PC-3 (cell line): ENCODE measurements at places on chromosomes 7 and 10. TPM values are rescaled to one million over a fixed set of nuclear protein-coding genes. Genes with fewer than 3 reads are reported as not detected.

The DKK1 gene
- 1,187 and 1,592 TPM in 2 replicates for total RNA-seq

The GDF2 gene
- total RNA-seq: not detected in 2 replicates

The ANKRD30A gene
- total RNA-seq: 0.12 and 0.15 TPM in 2 replicates

The CNPY1 gene
- total RNA-seq: not detected in 2 replicates

The ZFAND2A gene
- 11.7 and 28.4 TPM in 2 replicates for total RNA-seq

The SHTN1 gene
- 9.0 and 13.0 TPM in 2 replicates for total RNA-seq

The METTL2B gene
- total RNA-seq: 33.8 and 37.1 TPM in 2 replicates

The INHBA gene
- total RNA-seq: 55.3 and 70.1 TPM in 2 replicates

The PNLIPRP2 gene
- not detected in 2 replicates for total RNA-seq

The ARHGEF35 gene
- 10.8 TPM in 2 replicates for total RNA-seq

The CXCL12 gene
- 0.12 and 0.47 TPM in 2 replicates for total RNA-seq

The BAMBI gene
- total RNA-seq: 9.6 and 10.7 TPM in 2 replicates

The COL1A2 gene
- not detected in 2 replicates for total RNA-seq

The FXYD4 gene
- not detected in 2 replicates for total RNA-seq

GRCh38 chr7:93601363-93601762 is 26.8 kb upstream of the CALCR start:
- H3K36me3 ChIP-seq: no peaks in the 10 kb centered on the region
- DNase-seq: peak; percentile 19
- H3K4me1 ChIP-seq: no peaks in the 10 kb centered on the region
- no peak overlapping the region for H3K4me3 ChIP-seq
- H3K27ac ChIP-seq: no peak overlapping the region
- H3K27me3 ChIP-seq: peaks cover 27% of the 10 kb centered on the region; the same call in 1 of the 2 replicates

GRCh38 chr7:142569851-142570250 is 179.4 kb upstream of the PRSS1 start:
- H3K27me3 ChIP-seq: no peaks in the 10 kb centered on the region

GRCh38 chr10:90842725-90843124 is 15.1 kb downstream of the HTR7 start:
- H3K27me3 ChIP-seq: no peaks in the 10 kb centered on the region
- H3K27ac ChIP-seq: no peak overlapping the region
- H3K4me1 ChIP-seq: peaks cover 4% of the 10 kb centered on the region; the same call in 1 of the 2 replicates
- H3K4me3 ChIP-seq: no peak overlapping the region
- DNase-seq: no peak
- no peaks in the 10 kb centered on the region for H3K36me3 ChIP-seq

DNA sequence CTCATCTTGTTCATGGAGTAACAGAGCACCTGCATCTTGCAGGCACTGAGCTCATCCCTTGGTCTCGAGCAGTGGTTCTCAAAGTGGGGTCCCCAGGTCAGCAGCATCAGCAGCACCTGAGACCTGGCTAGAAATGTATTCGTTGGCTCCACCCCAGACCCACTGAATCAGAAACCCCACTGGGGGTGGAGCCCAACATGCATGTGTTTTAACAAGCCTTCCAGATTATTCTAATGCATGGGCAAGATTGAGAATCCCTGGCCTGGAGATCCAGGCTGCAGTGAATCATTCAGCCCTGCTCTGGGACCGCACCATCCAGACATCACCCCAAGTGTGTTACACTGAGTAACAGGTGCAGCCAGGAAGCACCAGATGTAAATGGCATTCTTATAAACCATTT is 85.1 kb upstream of the PPIF start:
- no peak overlapping the region for H3K27ac ChIP-seq
- H3K36me3 ChIP-seq: peaks cover 7% of the 10 kb centered on the region; the same call in 1 of the 2 replicates
- DNase-seq: no peak
- H3K4me3 ChIP-seq: no peak overlapping the region

- peak overlapping the region; percentile 43 for H3K27ac ChIP-seq
- no peaks in the 10 kb centered on the region for H3K27me3 ChIP-seq
- DNase-seq: peak; percentile 46
- peaks cover 29% of the 10 kb centered on the region for H3K4me1 ChIP-seq
- H3K4me3 ChIP-seq: peak overlapping the region; percentile 60
These were observed 27.8 kb downstream of the MRC1 start for GRCh38 chr10:17836942-17837341.

GRCh38 chr10:116960066-116960776 is 44.8 kb downstream of the SHTN1 start:
- no peaks in the 10 kb centered on the region for H3K27me3 ChIP-seq
- no peaks in the 10 kb centered on the region for H3K4me1 ChIP-seq
- H3K4me3 ChIP-seq: no peak overlapping the region
- no peak overlapping the region for H3K27ac ChIP-seq
- no peaks in the 10 kb centered on the region for H3K36me3 ChIP-seq

- H3K4me3 ChIP-seq: no peak overlapping the region
- H3K27me3 ChIP-seq: no peaks in the 10 kb centered on the region
- DNase-seq: peak; percentile 91
These were observed 169.9 kb upstream of the ASAH2 start for GRCh38 chr10:50421026-50421719.

GRCh38 chr7:88806280-88807037 is 10.9 kb upstream of the TEX47 start:
- DNase-seq: no peak
- no peaks in the 10 kb centered on the region for H3K27me3 ChIP-seq
- H3K4me1 ChIP-seq: no peaks in the 10 kb centered on the region
- H3K27ac ChIP-seq: no peak overlapping the region
- H3K4me3 ChIP-seq: no peak overlapping the region
- no peaks in the 10 kb centered on the region for H3K36me3 ChIP-seq

GRCh38 chr7:37990337-37990736 is 69.9 kb downstream of the EPDR1 start:
- no peaks in the 10 kb centered on the region for H3K36me3 ChIP-seq
- no peak for DNase-seq
- H3K4me1 ChIP-seq: peaks cover 11% of the 10 kb centered on the region
- H3K27me3 ChIP-seq: no peaks in the 10 kb centered on the region

DNA sequence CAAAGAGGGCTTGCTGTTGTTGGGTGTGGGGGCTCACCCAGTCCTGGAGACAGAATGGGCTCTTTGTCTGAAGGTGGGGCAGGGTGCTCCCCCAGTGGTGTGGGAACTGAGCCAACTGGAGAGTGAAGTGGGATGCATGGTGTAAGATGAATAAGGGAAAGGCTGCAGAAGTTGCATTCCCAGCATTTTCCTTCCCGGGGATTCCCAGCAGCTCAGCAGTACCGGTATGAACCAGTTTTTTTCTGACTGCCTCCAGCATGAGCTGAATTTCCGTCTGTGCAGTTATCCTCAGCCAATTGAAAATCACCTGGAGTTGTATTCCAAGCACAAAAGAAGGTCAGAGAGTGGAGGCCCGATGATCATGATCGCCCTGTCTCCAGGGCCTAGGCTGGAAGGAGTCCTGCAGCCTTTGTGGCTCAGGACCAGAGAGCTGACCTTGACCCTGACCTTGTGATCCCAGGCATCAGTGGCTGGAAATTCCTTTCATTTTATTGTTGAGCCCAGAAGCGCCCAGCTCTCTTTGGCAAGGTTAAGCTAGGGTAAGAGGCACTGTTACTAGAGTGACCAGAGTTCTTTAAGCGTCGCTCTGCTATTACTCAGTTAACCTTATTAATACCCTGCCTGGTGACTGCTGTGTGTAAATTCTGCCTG is 33.4 kb downstream of the OGDH start:
- peak; percentile 35 for DNase-seq
- H3K4me1 ChIP-seq: peaks cover 42% of the 10 kb centered on the region
- peak overlapping the region; percentile 98 for H3K27ac ChIP-seq
- H3K27me3 ChIP-seq: no peaks in the 10 kb centered on the region
- H3K4me3 ChIP-seq: no peak overlapping the region

GRCh38 chr10:60810437-60811182 is 32.3 kb downstream of the CDK1 start:
- peaks cover 10% of the 10 kb centered on the region; the same call in 1 of the 2 replicates for H3K4me1 ChIP-seq
- H3K36me3 ChIP-seq: no peaks in the 10 kb centered on the region
- no peak overlapping the region for H3K4me3 ChIP-seq
- no peaks in the 10 kb centered on the region for H3K27me3 ChIP-seq
- peak; percentile 65 for DNase-seq
- no peak overlapping the region for H3K27ac ChIP-seq

GRCh38 chr10:372566-372965 is 237.3 kb downstream of the ZMYND11 start:
- no peak overlapping the region for H3K4me3 ChIP-seq
- H3K27ac ChIP-seq: no peak overlapping the region
- no peaks in the 10 kb centered on the region for H3K36me3 ChIP-seq
- H3K4me1 ChIP-seq: peaks cover 8% of the 10 kb centered on the region; the same call in 1 of the 2 replicates

DNA sequence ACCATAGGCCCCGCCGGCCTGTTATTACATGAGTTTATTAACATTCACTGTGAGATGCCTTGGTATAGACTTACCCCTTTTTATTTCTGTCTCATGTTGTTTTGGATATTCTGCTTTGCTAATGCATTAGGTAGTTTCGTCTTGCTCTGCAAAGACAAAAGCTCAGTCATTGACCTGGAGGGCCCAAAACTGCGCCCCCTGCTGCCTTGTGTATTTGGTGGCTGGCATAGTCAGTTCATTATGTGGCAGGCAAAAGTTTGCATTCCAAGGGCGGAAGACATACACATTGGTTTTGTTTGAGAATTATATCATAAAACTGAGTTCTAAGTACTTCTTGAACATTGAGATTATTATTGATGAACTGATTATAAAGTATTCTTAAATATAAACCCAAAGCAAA is 372.5 kb downstream of the SDK1 start:
- no peak overlapping the region for H3K27ac ChIP-seq
- no peak overlapping the region for H3K4me3 ChIP-seq
- no peaks in the 10 kb centered on the region for H3K36me3 ChIP-seq
- H3K4me1 ChIP-seq: no peaks in the 10 kb centered on the region

- H3K36me3 ChIP-seq: no peaks in the 10 kb centered on the region
- DNase-seq: no peak
- no peaks in the 10 kb centered on the region for H3K27me3 ChIP-seq
These were observed 93.8 kb downstream of the CALD1 start for GRCh38 chr7:134873253-134873652.

DNA sequence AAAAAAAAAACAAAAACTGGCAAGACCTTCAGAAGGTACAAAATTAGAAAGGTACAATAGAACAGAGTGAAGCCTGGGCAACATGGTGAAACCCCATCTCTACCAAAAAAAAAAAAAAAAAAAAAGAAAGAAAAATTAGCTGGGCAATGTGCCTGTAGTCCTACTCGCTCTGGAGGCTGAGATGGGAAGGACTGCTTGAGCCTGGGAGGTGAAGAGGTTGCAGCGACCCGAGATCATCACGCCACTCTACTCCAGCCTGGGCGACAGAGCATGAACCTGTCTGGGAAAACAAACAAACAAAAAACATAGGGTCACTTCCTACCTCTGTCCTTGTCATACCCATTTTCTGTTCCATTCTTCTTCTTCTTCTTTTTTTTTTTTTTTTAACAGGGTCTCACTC is 45.6 kb upstream of the DLG5 start:
- peaks cover 14% of the 10 kb centered on the region for H3K4me1 ChIP-seq
- DNase-seq: no peak
- no peak overlapping the region for H3K4me3 ChIP-seq
- peak overlapping the region; percentile 53; the same call in 1 of the 2 replicates for H3K27ac ChIP-seq

DNA sequence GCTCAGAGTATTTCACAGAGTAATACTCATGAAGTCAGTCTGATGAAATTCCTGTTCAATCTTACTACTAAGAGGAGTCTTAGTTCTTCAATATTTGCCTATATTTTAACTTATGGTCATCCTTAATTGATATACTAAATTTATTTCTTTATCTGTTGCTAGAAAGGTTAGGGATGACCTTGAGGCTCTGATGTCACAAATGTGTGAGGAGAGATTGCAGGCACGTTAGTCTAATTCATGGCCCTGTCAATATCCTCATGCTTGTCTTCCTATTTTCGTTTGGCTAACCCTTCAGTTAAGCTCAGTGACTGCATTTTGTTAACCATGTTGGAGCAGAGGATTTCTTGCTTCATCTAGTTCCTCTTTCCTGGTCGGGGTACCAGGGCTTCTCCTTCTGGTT is 704.7 kb upstream of the COBL start:
- no peak for DNase-seq
- H3K27ac ChIP-seq: no peak overlapping the region
- H3K27me3 ChIP-seq: no peaks in the 10 kb centered on the region
- H3K36me3 ChIP-seq: no peaks in the 10 kb centered on the region
- no peaks in the 10 kb centered on the region for H3K4me1 ChIP-seq

GRCh38 chr10:79046326-79046725 is 22.4 kb upstream of the ZMIZ1 start:
- peaks cover 23% of the 10 kb centered on the region for H3K27me3 ChIP-seq
- DNase-seq: no peak
- H3K27ac ChIP-seq: no peak overlapping the region
- no peaks in the 10 kb centered on the region for H3K36me3 ChIP-seq
- H3K4me1 ChIP-seq: peaks cover 26% of the 10 kb centered on the region

GRCh38 chr7:118179191-118179590 is 4.8 kb upstream of the LSM8 start:
- no peak overlapping the region for H3K27ac ChIP-seq
- H3K4me3 ChIP-seq: no peak overlapping the region
- H3K4me1 ChIP-seq: 0 out of 2 replicates have a peak, but pooled peaks cover 6% of the 10 kb centered on the region
- H3K27me3 ChIP-seq: no peaks in the 10 kb centered on the region
- DNase-seq: no peak
- H3K36me3 ChIP-seq: no peaks in the 10 kb centered on the region

DNA sequence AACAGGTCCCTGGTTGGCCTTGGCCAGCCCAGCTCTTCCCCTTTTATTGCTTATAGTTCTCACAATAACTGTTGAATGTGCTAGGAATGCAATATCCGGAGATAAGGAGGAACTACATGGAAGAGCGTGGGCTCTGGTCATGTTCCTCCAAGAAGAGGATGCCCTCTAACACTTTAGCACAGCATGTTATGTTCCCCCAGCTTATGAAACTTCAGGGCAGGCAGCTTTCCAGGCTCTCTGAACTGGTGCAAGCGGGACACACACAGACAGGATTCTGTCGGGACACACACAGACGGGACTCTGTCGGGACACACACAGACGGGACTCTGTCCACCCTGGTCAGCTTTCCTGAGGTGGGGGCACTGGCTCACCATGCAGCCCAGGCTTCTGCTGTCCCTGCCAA is 141.6 kb downstream of the PKD1L1 start:
- no peaks in the 10 kb centered on the region for H3K36me3 ChIP-seq
- H3K4me3 ChIP-seq: no peak overlapping the region
- H3K27ac ChIP-seq: no peak overlapping the region
- peaks cover 17% of the 10 kb centered on the region for H3K4me1 ChIP-seq

DNA sequence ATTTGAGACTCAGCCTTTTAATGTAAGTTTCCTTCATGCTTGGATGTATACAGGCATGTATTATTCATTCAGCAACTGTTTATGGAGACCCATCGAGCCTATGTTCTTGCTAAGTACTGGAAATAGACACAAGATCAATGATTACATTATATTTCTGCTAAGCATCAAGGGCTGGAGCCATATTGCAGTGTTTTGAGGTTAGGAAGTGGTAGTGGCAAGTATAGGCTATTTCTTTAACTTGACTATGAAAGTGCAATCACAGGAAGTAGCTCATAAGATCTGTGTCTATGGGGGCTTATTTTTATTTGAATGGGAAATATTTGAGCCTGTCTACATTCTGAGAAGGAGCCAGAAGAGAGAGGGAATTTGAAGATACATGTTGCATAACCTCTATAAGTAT is 123.8 kb downstream of the HDAC9 start:
- no peak overlapping the region for H3K4me3 ChIP-seq
- H3K27me3 ChIP-seq: no peaks in the 10 kb centered on the region
- DNase-seq: no peak
- H3K4me1 ChIP-seq: no peaks in the 10 kb centered on the region
- no peaks in the 10 kb centered on the region for H3K36me3 ChIP-seq

- no peaks in the 10 kb centered on the region for H3K36me3 ChIP-seq
- no peaks in the 10 kb centered on the region for H3K27me3 ChIP-seq
- no peak overlapping the region for H3K4me3 ChIP-seq
- no peak overlapping the region for H3K27ac ChIP-seq
- DNase-seq: no peak
- peaks cover 43% of the 10 kb centered on the region for H3K4me1 ChIP-seq
These were observed 44.4 kb downstream of the ATXN7L1 start for GRCh38 chr7:105831824-105832535.

- no peak for DNase-seq
- peak overlapping the region; percentile 18 for H3K27ac ChIP-seq
These were observed 767 bp downstream of the EIF4EBP2 start for GRCh38 chr10:70404787-70405036.
